ENCODE measurements at places on chromosomes 3 and 15.

GRCh38 chr3:197283045-197283444 is 15.4 kb downstream of the DLG1 start:
- DNase-seq: no peak

GRCh38 chr3:179072100-179072438 is 460 bp upstream of the ZMAT3 start:
- no peak for DNase-seq

DNA sequence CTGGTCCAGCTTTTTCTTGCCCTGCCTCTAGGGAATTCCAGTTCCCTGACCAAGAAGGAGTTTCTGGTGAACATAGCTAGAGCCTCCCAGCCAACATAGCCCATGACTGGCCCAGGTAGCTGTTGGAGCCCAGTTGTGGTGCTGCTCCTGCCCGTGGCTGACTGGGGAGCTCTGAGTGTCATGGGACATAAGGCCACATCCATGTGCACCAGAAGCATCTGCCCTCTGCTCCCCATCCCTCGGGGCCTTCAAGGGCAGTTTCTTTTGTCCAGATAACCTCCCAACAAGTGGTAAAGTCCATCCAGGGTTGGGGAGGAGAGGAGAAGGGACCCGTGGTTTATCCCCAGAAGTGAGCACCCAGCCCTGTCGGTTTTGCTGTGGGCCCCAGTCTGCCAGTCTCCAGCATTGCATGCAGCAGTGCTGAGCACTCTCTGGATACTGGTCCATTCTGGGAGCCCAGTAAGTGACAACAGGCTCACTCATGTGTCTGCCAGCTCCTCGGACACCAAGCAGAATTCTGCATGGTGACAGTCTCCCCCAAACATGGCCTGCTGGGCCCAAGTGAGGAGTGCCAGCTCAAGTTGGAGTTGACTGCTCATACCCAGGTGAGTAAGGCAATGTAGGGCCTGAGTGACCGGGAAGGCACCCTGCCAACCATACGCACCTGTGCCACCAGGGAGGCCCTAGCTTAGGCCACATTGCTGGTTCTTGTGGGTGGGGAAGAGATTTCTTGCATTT is 28.8 kb downstream of the ACAA1 start:
- DNase-seq: no peak

- DNase-seq: peak; percentile 96
These were observed 43.0 kb downstream of the FLNB start for GRCh38 chr3:58051196-58051595.

- DNase-seq: no peak
These were observed 284.9 kb downstream of the UACA start for GRCh38 chr15:70478251-70478990.

DNA sequence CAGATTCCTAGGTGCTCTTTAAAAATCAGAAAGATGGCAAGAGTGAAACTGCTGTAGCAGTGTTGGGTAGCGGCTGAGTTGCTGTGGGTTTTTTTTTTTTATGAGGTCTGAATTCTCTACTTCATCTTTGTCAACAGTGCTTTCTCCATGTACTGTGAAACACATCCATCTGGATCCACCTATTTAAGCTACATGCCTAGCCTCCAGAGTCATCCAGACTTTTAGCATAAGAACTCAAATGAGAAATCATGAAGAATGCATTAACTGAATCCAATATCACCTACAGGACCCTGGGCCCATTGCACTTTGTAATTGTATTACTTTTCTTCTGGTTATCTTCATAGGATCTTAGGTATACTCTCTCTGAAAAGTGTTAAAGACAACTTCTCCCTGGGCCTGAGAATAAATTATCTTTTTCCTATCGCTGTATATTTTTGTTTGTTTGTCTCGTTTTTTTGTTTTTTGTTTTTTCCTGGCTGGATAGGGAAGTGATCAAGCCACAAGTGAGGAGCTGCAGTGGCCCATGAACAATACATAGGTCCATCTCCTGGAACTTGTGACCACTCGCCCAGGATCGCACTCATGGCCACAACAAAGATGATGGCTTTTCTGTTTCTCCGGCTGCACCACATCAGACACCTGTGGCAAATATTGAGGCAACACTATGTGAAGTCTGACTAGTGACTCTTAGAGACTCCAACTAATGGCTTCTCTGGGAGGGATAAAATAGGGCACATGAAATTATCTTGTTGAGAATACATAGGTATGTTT is 609.9 kb upstream of the AGTR1 start:
- no peak for DNase-seq

DNA sequence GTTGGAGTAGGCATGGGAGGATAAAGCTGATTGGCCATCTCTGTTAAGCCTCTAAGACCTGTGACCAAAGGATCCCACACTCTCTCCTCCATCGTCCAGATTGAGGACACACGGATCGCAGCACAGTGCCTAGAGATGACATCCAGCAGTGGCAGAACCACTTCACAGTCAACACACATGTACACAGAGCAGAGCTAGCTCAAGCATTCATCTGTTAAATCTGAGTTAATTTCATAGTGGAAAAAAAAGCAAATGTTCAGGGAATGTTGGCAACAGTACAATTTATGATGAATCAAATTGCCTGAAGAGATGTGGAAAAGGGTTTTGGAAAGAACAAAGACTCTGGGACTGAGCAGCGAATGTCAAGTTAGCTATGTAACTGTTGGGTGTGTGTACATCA is 108.1 kb upstream of the PLAAT1 start:
- DNase-seq: no peak

- no peak for DNase-seq
These were observed 28.1 kb downstream of the CLK3 start for GRCh38 chr15:74643665-74644204.

- no peak for DNase-seq
These were observed 65.9 kb upstream of the ACTC1 start for GRCh38 chr15:34861214-34861613.

DNA sequence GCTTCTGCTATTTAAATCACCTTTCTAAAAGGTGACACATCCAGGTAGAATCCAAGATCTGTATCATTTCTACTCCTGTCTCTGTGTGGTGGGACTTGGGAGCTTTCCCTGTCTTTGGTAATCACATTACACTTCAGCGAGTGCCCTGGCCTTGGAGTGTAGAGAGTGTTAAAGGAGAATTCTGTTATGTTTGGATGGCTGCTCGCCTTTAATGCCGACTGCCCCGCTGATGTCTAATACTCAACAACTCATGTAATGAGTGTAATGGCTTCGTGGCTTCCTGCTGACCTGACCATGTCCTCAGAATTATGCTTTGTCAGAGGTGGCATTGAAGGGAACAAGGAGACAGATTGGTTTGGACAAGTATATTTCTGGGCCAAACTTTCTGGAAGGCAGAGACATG is 66.3 kb upstream of the LRTM1 start:
- DNase-seq: peak; percentile 62

- DNase-seq: no peak
These were observed 801 bp downstream of the CA12 start for GRCh38 chr15:63380808-63381282.

GRCh38 chr3:31832551-31832950 is 148.5 kb downstream of the OSBPL10 start:
- DNase-seq: peak; percentile 83

GRCh38 chr3:112640930-112641801 is at the start of gene CCDC80:
Gene CCDC80 (minus strand): TSS chr3:112641143. CDS start chr3:112639905, 1,238 bp downstream.
- peak; percentile 76 for DNase-seq

DNA sequence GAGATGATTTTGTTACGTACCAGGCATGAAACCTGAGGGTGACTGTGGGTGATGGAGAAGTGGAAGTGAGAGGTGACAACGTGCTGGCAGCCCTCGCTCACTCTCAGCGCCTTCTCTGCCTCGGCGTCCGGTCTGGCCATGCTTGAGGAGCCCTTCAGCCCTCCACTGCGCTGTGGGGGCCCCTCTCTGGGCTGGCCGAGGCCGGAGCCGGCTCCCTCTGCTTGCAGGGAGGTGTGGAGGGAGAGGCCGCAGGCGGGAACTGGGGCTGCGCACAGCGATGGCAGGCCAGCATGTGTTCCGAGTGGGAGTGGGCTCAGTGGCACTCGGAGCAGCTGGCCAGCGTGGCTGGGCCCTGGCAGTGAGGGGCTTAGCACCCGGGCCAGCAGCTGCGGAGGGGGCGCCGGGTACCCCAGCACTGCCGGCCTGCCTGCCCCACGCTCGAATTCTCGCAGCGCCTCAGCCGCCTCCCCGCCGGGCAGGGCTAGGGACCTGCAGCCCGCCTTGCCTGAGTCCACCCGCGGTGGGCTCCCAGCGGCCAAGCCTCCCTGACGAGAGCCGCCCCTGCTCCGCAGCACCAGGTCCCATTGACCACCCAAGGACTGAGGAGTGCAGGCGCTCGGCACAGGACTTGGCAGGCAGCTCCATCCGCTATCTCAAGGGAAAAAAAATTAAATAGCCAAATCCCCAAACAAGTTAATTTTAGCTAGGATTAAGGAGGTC is 29.7 kb upstream of the MYRIP start:
- DNase-seq: no peak

DNA sequence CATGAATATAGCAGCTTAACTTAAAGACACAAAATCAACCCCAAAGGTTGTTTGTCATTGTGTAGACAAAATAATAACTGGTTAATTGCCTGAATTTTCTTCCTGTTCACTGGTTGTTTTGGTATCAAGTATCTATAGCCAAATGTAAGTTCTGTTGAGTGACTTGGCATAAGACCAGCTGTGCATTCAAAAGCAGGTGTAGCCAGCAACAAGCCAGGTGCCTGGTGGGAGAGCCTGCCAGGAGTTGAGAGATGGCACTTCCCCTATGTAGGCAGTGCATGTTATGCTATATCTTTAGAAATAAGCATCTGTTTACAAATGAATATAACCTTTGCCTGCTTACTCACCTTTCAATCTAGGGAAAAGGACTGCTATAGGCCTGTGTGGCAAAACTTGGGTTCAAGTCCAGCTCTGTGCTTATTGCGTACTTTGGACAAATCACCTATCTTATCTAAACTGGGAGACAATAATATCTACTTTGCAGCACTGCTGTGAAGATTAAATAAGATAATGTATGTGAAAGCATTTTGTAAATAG is 84.9 kb upstream of the TBL1XR1 start:
- no peak for DNase-seq

DNA sequence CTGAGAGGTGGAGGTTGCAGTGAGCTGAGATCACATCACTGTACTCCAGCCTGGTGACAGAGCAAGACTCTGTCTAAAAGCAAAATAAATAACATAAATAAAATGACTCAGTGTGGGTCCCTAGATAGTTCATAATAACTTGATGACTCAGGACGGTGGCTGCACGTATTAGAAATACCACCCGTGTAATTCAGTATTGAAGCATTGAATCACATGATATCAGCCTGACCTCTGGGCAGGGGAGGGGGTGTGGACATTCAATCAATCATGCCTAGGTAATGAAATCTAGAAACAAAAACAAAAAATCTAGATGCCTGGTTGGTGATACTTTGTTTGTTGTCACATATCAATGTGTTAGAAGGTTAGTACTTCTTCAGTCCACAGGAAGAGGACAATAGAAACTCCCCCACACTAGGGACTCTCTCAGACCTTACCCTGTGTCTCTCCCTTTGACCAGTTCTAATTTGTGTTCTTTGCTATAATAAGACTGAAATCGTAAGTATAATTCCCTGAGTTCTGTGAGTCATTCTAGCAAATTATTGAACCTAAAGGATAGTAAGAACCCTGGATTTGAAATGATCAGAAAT is 177.3 kb downstream of the GAP43 start:
- no peak for DNase-seq

GRCh38 chr15:72487070-72487797 is 13.1 kb downstream of the ARIH1 start:
- DNase-seq: no peak

DNA sequence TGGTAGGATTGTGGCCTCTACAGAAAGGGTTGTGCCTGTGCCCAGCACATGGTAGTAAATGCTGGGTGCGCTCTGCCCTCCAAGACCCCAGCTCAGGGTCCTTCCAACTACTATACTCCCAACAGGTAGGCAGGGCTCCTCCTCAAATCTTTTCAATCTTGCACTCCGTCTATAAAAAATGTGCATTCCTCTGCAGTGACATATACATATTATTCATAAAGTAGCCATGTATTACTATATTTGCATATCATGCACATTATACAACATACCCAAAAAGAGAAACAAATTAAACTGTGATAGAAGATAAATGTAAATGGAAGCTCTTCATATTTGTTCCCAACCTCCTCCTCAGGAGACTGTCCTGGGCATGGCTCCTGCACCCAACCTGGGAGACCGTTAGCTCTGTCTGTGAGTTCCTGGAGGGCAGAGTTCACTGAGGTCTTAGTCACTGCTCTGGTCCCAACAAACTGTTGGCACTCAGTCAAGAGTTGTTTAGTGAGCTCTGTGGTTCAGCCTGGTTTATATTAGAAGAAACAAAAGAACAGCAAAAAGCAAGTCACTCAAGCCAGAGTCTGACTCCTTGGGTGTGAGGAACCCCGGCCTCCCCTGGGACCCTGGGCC is 47.7 kb upstream of the GRIP2 start:
- DNase-seq: no peak

DNA sequence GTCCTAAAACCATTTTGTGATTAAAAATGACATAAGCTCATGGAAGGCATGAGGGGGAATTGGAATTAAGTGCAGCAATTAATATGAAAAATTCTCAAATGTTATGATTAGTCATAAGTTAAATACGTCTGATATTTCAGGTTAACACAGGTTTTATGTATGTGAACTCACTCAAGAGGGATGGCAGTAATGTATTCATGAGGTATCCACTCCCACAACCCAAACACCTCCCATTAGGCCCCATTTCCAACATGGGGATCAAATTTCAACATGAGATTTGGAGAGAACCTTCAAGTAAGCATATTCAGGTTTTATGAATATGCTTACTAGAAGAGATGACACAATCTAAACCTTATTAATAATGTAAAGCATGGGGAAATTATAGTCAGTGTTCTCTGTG is 41.6 kb upstream of the IL20RB start:
- DNase-seq: no peak

DNA sequence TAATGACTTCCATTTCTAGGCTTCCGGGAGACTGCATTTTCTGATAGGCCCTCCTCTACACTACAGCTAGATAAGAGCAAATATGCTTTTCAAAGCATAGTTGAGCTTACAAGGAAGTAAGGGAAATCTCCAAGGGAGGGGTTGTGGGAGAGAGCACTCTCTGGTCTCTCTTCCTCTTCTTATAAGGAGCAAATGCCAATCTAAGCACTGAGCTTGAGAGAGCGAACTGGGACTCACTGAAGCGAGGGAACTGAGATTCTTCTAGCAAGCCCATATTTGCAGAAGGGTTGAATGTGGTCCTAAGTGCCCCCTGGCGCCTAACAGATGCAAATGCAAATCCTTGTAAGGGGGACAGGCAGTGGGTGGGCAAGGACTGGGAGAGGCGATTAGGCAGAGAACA is 164.8 kb downstream of the ERC2 start:
- DNase-seq: peak; percentile 40

GRCh38 chr3:46089237-46090011 is 62.1 kb upstream of the XCR1 start:
- peak; percentile 72 for DNase-seq

- DNase-seq: no peak
These were observed 497.7 kb downstream of the OCA2 start for GRCh38 chr15:27601239-27601960.

- no peak for DNase-seq
These were observed 65.6 kb downstream of the WDR72 start for GRCh38 chr15:53693729-53694475.

- DNase-seq: no peak
These were observed 818.2 kb upstream of the LMCD1 start for GRCh38 chr3:7683426-7683825.

- no peak for DNase-seq
These were observed 63.4 kb downstream of the CACNA2D3 start for GRCh38 chr3:54185740-54186139.

- DNase-seq: no peak
These were observed 265.3 kb upstream of the POU1F1 start for GRCh38 chr3:87541723-87542122.

Data from trophoblast cell (in vitro differentiated cells and primary cell).